ENCODE measurements at places on chromosomes 1 and 21.
A peak's percentile ranks its signal among the peaks of the same experiment; 100 is the strongest.

- no peak for DNase-seq
These were observed 133.2 kb upstream of the COL6A1 start for GRCh38 chr21:45848331-45848730.

GRCh38 chr1:203031467-203031866, 5.2 kb downstream of the PPFIA4 start:
- DNase-seq, result no peak

DNA sequence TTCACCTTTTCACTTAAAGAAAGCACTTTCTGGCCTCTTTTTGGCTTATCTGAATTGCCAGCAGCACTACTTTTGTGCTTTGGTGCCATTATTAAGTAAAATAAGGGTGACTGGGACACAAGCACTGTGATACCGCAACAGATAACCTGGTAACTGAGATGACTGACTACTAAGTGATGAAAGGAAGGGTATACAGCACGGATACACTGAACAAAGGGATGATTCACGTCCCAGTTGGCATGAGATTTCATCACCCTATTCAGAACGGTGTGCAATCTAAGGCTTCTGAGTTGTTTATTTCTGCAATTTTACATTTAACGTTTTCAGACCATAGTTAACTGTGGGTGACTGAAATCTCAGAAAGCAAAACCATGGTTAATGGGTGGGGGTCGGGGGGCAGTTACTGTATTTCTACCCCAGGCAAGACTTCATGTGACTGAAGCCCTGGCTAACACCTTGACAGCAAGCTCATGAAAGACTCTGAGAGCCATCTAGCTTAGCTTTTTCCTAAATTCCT, 102.8 kb downstream of the CLIC6 start:
- peak; percentile 27 for DNase-seq

DNA sequence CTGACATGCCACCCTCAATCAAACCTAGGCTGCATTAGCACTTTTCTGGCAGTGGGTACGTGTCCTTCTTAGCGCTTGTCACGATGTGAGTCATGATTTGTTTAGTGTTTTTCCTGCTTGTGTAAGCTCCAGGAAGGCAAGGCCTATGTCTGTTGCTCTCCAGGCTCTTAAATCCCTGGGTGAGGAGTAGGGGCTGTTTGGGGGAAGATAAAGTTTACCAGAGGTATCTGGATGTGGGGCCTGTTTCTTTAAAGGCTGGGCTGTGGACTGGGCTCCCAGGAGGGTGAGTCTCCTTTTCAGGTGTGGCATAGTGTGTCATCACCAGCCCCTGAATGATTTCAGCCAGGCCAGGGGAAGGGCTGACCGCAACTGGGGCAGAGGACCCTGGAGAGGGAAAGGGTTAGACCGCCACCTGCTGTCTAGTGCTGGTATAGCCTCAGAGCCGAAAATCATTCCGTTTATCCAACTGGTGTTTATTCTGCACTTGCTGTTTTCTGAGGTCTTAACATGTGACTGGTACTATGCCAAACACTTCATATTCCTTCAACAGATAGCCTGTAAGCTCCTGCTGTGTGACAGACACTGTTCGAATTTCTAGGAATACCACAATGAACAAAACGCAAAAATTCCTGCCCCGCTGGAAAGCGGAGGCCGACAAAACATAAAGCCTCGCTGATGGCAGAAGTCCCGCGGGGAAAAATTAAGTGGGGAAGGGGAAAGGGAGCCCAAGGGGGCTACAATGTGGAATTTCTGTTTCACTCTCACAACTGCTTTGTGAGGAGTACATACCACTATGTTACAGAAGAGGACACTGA, 9.7 kb downstream of the SERINC2 start:
- DNase-seq, result peak; percentile 82

- DNase-seq, result no peak
These were observed 241.8 kb downstream of the TRABD2B start for GRCh38 chr1:47755101-47755990.

Data from HTR-8/SVneo (cell line).